ENCODE measurements at places on chromosomes 12 and 14.

DNA sequence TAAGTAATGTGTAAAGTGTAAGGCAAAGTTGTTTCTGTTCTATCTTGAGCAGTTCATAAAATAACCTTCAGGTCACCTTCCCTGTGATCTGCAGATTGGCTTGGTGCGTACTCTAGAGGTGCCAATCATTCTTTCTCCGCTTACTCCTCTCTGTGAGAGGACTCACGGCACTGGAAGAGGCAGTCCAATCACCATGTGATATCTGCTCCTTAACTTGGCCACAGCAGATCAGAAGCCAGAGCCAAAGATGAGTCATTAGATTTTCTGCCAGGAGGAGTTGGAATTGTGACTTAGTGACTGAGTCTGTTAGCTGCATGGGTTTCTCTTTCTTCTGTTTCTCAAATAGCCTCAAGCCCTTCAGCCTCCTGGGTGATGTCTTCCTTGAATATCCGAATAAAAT is 165.5 kb downstream of the SLC41A2 start:
- H3K27ac ChIP-seq = no peak overlapping the region
- no peaks in the 10 kb centered on the region for H3K36me3 ChIP-seq
- no peak for DNase-seq
- H3K27me3 ChIP-seq = no peaks in the 10 kb centered on the region
- H3K4me1 ChIP-seq = peaks cover 4% of the 10 kb centered on the region

GRCh38 chr12:131493068-131493826 is 217.6 kb upstream of the SFSWAP start:
- no peaks in the 10 kb centered on the region for H3K36me3 ChIP-seq
- no peaks in the 10 kb centered on the region for H3K27me3 ChIP-seq
- no peak for DNase-seq
- no peak overlapping the region for H3K27ac ChIP-seq

DNA sequence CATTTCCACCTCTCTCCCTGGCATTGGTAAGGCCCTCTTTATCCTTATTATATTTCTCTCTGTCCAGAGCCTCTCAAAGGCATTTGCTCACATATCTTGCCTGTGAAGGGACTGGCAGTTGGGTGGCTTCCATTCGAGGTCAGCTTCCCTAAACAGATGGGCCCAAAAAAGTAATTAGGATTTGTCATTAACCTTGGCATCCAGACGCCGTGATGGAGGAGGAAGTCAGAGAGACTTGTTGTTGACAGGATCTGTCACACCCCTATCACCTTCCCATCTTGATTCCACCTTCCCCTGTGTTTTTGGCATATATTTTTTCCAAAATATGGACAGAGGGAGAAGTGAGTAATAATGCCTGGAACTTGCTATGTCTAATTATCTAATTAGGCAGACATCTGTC is 54.0 kb upstream of the OAS1 start:
- H3K4me3 ChIP-seq = no peak overlapping the region
- peaks cover 47% of the 10 kb centered on the region for H3K27me3 ChIP-seq
- H3K4me1 ChIP-seq = peaks cover 12% of the 10 kb centered on the region
- no peak for DNase-seq

- H3K27me3 ChIP-seq = peaks cover 9% of the 10 kb centered on the region
- no peak overlapping the region for H3K4me3 ChIP-seq
- no peak for DNase-seq
- H3K36me3 ChIP-seq = no peaks in the 10 kb centered on the region
Observed at GRCh38 chr14:99035268-99035667, 236.7 kb downstream of the BCL11B start.

DNA sequence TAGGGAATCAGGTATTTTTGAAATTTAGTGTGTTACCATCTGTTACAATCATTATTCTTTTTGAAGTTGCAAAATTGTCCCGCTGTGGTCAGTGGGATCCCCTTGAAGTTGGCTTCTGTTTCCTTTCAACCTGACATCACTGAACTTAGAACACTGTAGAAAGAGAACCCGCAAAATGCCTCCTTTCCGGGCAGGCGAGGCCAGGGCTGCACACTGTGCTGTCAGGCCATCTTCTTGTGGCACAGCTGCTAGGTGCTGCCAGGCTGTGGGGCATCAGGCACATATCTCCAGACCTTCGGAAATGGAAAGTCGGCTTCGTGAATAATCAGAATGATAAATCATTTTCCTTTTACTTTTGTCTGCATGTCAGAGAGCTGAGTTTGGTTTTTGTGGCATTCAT is 103.5 kb downstream of the GLT1D1 start:
- H3K36me3 ChIP-seq = peaks cover 5% of the 10 kb centered on the region
- no peak overlapping the region for H3K27ac ChIP-seq
- H3K4me3 ChIP-seq = no peak overlapping the region
- DNase-seq = no peak

- H3K4me3 ChIP-seq = no peak overlapping the region
- no peak for DNase-seq
- no peaks in the 10 kb centered on the region for H3K36me3 ChIP-seq
Observed at GRCh38 chr12:104966677-104967076, 8.6 kb upstream of the SLC41A2 start.

DNA sequence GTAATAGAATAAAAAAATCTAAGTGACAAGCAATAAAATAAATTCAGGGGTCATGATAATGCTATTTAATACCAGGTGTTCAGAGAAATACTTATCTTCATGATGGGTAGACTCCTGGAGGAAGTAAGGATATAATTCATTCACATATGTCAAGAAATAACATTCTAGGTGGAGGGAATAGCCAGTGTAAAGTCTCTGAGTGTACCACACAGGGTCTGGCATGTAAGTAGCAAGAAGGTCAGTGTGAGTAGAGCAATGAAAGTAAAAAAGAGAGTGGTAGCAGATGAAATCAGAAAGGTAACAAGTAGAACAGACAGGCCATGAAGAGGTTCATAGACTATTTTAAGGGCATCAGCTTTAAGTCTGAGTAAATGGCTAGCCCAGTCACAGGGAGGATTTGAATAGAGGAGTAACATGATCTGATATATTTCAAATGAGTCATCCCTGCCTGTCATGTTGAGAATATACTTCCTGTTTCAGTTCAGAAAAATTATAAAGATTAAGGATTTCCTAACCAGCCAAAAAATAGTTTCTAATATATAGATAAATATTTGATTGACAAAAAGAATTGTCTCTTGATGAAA is 519.9 kb downstream of the C12orf50 start:
- H3K27me3 ChIP-seq = no peaks in the 10 kb centered on the region
- H3K27ac ChIP-seq = no peak overlapping the region
- no peaks in the 10 kb centered on the region for H3K4me1 ChIP-seq
- no peak overlapping the region for H3K4me3 ChIP-seq
- no peak for DNase-seq

- DNase-seq = no peak
- peaks cover 80% of the 10 kb centered on the region for H3K4me1 ChIP-seq
- H3K4me3 ChIP-seq = peak overlapping the region; percentile 70
- peaks cover 9% of the 10 kb centered on the region for H3K36me3 ChIP-seq
Observed at GRCh38 chr14:92520102-92521057, 6.8 kb downstream of the RIN3 start.

DNA sequence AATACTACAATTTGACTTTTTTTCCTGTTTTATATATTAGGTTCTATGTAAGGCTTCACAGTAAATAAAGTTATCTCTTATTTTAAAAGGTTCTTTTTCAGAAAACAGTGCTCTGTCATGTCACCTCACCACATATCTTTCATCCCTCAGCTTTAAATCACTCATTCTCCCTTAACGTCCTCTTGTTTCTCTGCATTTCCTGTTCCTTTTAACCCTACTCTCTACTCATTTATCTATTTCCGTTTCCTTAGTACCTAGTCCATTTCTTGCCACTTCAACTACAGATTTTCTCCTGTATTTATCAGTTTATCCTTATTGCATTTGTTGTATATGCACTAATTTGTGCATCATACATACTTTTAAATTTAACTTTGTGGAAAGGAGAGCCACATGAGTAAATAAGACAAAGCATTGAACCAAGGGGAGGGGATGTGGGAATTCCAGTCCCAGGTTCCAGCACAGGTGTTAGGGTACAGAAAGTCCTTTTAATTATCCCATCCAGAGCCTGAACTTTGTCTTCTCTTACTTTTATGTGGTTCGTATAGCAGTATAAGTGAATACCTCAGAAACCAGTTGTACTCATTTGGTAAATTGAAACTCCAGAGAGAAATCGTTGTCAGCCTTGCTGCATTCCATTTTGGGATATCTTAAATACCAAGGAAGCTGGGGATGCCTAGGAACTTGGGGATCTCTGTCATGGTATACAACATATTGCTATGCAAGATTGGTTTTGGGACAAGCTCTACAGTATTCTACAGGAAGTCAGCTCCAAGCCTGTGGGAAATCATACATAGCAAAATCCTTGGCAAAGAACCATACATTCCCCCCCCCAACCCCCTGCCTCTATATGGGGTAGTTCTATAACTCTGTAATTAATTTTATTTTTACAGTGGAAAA is 120.5 kb downstream of the DIP2B start:
- H3K4me1 ChIP-seq = peaks cover 17% of the 10 kb centered on the region
- H3K27ac ChIP-seq = peak overlapping the region; percentile 27
- no peak for DNase-seq
- H3K27me3 ChIP-seq = no peaks in the 10 kb centered on the region

- peak overlapping the region; percentile 98 for H3K27ac ChIP-seq
- peaks cover 78% of the 10 kb centered on the region for H3K4me1 ChIP-seq
- peaks cover 26% of the 10 kb centered on the region for H3K36me3 ChIP-seq
- H3K4me3 ChIP-seq = peak overlapping the region; percentile 80
- no peak for DNase-seq
Observed at GRCh38 chr12:64672925-64673409, 62.7 kb downstream of the RASSF3 start.

DNA sequence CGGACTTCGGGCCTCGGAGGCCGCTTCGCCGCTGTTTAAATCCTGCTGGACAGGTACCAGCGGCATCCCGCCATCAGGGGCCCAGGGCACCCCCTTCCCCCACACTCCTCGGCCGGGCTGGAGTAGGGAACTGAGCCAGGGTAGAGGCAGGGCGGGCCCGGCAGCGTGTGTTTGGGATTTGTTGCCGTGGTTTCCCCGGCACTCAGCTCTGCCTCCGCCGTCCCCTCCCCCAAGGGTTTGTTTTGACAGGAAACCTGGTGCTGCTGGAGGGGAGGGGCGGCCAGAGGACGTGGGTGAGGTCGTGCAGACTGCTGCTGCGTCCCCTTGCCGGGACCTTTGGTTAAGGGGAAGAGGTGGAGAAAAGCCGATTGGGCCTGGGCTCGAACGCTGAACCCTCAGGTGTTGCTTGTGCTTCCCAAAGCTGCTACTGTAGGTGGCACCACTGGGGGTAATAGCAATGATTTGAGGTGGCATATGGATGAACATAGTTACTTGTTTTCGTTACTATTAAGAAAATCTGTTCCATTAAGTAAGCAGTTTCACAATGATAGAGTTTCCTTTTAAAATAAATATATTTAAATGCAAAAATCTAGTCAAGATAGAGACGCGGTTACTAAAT is 778 bp downstream of the TCP11L2 start:
- H3K4me1 ChIP-seq = peaks cover 55% of the 10 kb centered on the region
- H3K27me3 ChIP-seq = no peaks in the 10 kb centered on the region
- H3K36me3 ChIP-seq = peaks cover 31% of the 10 kb centered on the region

DNA sequence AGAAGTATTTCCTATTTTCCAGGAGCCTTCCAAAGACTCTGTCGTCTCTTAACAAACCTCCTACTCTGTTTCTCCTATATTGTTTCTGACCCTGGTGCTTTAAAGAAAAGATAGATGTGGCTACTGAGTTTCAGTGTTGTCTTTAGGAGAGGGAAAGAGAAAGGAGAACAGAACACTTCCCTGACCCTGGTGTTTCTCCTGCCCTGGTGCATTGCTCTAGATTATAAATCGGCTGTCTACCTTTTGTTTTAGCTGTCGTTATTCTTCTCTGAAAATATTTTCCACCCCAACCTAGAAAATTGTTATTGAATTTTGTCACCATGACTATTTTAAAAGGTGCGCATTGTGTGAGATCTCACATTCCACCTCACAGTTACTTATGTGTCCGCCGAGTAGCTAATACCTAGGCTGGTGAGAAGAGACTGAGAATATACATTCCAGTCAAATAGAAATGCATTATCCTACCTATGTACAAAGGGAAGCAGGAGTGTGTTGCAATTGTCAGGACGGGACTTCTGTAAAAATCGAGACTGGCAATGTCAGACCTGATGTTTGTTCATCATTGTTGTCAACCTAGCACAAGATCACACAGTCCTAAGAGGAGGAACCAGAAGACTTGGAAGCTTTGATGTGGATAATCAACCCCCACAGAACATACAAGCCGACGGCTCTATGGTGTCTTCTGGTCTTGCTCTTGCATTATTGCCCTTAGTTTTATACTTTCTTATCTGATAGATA is 108.7 kb upstream of the SLC38A4 start:
- H3K4me1 ChIP-seq = no peaks in the 10 kb centered on the region
- H3K27ac ChIP-seq = no peak overlapping the region
- no peak overlapping the region for H3K4me3 ChIP-seq
- H3K27me3 ChIP-seq = peaks cover 74% of the 10 kb centered on the region
- DNase-seq = no peak
- H3K36me3 ChIP-seq = no peaks in the 10 kb centered on the region

DNA sequence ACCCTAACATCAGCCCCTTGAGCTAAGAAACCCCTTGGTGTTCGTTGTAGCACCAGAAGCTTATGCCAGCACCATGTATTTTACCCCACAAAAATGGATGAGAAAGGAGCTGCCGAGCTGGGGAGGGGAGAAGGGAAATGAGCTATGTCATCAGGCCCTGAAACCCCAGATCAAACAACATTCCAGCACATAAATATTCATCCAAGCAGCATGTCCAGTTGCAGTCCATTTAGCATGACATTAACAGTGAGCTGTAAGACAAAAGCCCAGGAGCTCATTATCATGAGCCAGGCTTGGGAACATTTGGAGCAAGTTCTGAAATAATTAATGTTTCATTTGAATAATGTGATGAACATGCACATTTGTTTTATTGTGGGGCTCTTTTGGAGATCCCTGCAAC is 630.1 kb upstream of the TMEM132C start:
- no peaks in the 10 kb centered on the region for H3K36me3 ChIP-seq
- no peak for DNase-seq
- no peak overlapping the region for H3K27ac ChIP-seq
- H3K27me3 ChIP-seq = no peaks in the 10 kb centered on the region

GRCh38 chr12:131984334-131984733 is 34.6 kb downstream of the EP400 start:
- peaks cover 8% of the 10 kb centered on the region for H3K4me1 ChIP-seq
- H3K27ac ChIP-seq = no peak overlapping the region
- H3K4me3 ChIP-seq = no peak overlapping the region

DNA sequence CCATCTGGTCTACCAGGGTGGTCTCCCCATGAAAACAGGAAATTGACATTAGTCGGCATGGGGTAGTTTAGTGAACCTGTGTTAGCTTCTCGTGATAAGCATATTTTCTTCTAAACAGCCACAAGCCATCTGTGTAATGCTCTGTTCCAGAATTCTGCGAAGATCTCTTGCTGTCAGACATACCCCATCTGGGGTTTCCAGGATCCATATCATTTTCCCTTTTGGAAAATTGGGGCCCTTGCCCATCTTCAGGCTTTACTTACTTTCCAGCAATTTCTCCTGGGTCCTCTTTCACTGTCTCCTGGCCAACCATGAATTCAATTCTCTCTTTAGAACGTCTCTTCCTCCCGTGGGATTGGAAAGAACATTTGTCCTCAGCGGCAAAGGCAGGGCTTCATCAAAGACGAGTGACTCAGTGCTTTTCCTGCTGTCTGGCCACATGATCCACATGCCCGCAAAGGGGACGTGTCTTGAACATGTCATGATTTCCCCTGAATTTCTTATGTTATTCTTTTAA is 21.4 kb upstream of the NCOR2 start:
- H3K27ac ChIP-seq = no peak overlapping the region
- no peak overlapping the region for H3K4me3 ChIP-seq
- peaks cover 10% of the 10 kb centered on the region for H3K4me1 ChIP-seq
- H3K27me3 ChIP-seq = peaks cover 18% of the 10 kb centered on the region
- H3K36me3 ChIP-seq = no peaks in the 10 kb centered on the region

Measured in effector memory CD8-positive, alpha-beta T cell (primary cell).